Fibroblast of skin of right biceps (primary cell): ENCODE measurements at places on chromosomes 7 and 10.

DNA sequence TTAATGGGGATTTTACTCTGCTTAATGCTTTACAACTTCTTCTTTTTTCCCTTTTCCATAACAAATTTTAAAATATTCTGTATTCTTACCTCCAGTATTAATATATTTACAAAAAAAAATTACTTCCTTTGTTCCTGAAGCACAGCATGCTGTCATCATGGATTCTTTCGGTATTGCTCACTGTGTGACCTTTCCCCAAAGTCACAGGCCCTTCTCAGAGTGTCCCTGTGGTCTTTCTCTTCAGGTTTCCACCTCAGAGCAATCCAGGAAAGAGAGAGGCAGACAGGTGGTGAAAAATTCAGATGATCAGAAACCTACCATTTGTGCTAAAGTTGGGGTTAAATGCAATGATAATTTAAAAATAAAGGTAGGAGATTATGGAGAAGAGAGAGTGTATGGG is 13.0 kb downstream of the AOAH start:
- DNase-seq = no peak

GRCh38 chr7:101823096-101823495 is 5.7 kb downstream of the CUX1 start:
- no peak for DNase-seq

GRCh38 chr7:126790763-126791162 is 462.0 kb downstream of the GRM8 start:
- no peak for DNase-seq

DNA sequence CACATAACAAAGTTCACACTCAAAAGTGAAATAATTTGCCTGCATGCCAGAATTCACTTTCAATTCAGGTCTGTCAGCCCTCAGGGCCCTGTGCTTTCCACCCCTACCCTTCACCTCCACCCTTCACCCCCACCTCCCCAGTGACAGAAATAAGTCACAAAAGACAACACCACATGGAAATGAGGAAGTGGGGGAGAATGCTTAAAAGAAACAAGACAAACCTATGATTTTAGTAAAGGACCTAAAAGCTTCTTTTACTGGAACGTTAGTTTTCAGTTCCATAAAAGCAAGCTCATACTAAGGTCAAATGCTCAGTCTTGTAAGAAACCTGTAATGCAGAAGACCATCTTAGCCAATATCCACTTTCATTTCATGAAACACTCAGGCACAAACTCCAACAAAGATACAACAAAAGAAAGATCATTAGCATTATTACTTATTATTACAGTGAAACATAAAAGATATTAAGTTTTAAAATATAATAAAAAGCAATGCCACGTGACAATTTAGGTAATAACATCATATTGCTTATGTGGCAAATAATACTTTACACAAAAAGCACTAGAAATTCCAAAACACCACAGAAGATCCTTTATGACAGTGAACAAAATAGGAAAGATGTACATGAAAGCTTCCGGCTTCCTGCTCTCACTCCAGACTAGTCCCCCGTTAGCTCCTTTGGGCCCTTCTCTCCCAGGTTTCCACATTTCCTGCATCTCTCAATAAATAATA is 112.1 kb downstream of the LMBR1 start:
- no peak for DNase-seq

GRCh38 chr10:79242620-79243152 is 104.6 kb upstream of the PPIF start:
- peak; percentile 89 for DNase-seq

GRCh38 chr7:108770981-108771745 is 201.5 kb downstream of the DNAJB9 start:
- DNase-seq = no peak

DNA sequence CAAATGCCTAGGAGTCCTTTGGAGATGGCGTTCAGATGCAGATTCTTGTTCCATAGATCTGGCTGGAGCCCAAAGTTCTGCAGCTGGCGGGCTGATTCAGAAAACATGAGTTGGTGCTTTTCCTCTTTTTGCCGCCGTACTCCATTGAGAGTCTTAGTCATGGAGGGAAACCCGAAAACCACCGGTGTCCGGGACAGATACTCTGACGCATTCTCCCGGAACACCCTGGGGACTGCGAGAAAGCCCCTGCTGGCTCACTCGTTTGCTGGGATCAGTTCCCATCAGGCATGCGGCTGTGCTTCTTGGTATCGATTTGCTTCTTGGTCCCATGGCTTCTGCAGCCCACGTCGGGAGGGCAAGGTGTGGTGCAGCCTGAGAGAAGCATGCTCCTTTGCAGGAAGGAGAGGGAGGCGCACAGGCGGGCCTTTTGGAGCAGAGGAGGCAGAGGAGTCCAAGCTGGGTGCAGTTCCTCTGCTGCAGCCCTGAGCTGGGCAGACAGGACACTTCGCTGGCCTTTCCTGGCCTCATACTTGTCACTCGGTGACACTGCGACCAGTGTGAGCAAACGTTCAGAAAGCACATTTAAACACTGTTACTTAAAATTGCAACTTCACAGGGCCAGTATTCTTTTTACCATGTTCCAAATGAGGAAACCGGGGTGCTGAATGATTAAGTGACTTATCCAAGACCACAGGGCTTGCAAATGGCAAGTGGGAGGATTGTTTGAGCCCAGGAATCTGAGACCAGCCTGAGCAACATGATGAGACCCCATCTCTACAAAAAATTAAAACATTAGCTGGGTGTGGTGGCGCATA is 30.6 kb upstream of the PFKFB3 start:
- DNase-seq = peak; percentile 97

DNA sequence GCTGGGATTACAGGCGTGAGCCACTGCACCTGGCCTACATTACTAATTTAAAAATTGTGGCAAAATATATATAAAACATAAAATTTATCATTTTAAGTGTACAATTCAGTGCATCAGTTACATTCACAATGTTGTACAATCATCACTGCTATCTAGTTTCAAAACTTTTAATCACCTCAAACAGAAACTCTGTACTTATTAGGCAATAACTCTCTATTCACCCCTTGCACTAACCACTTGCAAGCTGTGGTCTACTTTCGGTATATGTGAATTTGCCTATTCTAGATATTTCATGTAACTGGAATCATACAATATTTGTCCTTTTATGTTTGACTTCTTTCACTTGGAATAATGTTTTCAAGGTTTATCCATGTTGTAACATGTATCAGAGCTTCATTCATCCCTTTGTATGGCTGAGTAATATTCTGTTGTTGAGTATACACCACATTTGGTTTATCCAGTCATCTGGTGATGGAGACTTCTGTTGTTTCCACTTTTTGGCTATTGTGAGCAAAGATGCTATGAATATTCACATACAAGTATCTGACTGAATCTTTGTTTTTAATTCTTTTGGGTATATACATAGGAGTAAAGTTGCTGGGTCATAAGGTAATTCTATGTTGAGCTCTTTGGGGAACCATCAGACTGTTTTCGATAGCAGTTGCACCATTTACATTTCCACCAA is 14.3 kb upstream of the ELOVL3 start:
- no peak for DNase-seq
